GM10248 (cell line): ENCODE measurements at places on chromosomes 16 and 17.

DNA sequence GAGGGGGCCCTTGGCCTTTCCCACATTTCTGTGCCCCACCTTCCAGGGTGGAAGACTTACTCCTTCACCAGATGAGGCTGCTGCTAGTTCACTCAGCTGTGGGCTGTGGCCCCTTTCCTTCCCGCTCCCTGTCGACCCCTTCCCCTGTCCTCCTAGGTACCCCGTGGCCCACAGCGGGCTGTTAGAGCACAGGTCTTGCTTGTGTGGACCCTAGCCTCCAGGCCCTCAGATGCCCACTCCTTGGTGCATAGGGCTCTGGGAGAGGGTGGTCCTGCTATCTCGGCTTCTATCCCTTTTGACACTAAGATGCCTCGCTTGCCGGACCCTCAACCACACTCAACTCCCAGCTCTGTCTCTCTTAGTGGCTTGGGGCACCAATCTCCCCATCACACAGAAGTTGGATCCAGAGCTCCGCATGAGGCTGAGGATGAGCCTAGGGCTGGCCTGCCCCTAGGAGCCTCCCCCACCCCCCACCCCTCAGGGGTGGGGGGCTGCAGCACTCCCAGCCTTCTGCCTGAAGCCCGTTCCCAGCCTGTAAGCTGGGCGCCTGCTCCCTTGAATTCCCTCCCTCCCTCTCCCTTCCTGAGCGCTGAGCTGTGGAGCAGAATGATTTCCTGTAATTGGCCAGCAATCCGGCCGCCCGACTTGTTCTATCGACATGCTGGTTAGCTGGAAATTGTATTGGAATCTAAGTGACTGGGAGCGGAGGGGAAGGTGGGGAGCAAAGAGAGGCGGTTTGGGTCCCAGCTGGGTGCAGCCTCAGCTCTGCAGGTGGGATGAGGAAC is 30.9 kb downstream of the DCAKD start:
- no peak for DNase-seq

DNA sequence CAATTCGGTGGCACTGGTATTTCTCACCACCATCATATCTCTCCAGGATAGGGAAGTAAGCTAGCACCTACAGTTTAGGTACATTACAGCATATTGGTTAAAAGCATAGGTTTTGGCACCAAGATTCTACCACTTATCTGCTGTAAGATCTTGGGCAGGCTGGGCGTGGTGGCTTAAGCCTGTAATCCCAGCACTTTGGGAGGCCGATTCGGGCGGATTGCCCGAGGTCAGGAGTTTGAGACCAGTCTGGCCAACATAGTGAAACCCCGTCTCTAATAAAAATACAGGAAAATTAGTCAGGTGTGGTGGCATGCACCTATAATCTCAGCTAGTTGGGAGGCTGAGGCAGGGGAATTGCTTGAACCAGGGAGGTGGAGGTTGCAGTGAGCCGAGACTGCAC is 51.4 kb downstream of the GPATCH8 start:
- no peak for DNase-seq

GRCh38 chr16:3046641-3047386 is 453 bp downstream of the MMP25 start:
- peak; percentile 45 for DNase-seq

- DNase-seq = no peak
These were observed 60.5 kb downstream of the TK2 start for GRCh38 chr16:66489385-66489784.

- no peak for DNase-seq
These were observed 1.9 kb downstream of the FOXL1 start for GRCh38 chr16:86580063-86580790.

DNA sequence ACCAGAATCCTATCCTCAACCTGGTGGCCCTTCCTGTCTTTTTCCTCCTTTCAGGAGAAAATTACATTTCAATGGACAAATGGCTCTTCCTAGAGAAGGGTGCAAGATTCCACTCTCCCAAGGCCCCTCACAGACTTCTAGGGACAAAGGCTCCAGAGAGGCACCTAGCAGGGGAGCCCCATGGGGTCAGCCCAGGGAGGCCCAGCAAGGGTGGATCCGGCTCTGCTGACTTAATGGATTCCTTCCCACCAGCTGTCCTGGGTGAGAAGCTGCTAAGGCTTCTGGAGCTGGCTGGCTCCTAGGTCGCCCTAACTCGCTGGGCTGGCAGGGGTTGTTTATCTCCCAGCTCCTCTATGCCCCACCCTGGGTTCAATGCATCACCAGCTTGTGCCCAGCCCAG is 152.4 kb downstream of the ZNF423 start:
- DNase-seq = no peak

- no peak for DNase-seq
These were observed 291.9 kb upstream of the N4BP1 start for GRCh38 chr16:48901712-48902374.

DNA sequence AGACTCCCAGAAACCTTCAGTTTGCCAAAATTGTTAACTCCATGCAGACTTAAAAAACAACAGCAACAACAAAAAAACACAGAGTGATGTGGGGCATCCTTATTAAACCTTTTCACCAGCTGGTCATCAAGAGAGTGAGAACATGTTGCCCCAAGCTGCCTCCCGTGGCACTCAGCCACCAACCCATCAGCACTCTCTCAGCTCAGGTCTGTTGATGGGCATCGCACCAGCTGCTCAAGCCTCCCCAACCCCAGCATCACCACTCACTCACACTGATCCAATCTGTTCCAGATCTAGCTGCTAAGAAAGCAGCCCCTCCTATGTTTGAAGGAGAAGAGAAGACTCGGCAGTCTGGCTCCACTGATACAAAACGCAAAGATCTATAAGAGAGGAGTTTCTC is 46.8 kb downstream of the SLC39A11 start:
- no peak for DNase-seq

GRCh38 chr16:50154420-50154950 is 1.4 kb downstream of the TENT4B start:
- DNase-seq = no peak

DNA sequence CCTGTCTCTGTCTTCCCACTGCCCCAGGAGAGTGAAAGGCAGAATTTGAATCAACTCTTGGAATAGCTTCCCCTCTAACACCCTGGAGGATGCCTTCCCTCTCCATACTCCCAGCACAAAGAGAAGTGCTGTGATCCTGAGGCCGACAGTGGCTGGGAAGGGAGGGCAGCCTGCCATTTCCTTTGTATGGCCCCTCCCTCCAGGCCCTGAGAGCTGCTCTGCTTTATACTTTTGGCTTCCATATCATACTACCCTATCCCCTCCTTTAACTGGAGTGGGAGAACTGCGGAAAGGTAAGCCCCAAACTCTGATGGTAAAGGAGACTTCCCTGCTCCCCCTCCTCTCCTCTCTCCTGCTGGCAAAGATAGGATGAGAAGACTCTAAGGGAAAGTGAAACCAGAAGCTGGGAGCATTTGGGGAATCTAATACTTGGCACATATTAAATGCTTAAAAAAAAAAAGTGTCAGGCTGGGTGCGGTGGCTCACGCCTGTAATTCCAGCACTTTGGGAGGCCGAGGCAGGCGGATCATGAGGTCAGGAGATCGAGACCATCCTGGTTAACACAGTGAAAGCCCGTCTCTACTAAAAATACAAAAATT is 4.1 kb upstream of the MED24 start:
- no peak for DNase-seq

- peak; percentile 57 for DNase-seq
These were observed 216.9 kb upstream of the CHMP6 start for GRCh38 chr17:80774643-80775281.

GRCh38 chr16:88812513-88813268 is 963 bp upstream of the APRT start:
- no peak for DNase-seq
